ENCODE measurements at places on chromosomes 11 and 22.

DNA sequence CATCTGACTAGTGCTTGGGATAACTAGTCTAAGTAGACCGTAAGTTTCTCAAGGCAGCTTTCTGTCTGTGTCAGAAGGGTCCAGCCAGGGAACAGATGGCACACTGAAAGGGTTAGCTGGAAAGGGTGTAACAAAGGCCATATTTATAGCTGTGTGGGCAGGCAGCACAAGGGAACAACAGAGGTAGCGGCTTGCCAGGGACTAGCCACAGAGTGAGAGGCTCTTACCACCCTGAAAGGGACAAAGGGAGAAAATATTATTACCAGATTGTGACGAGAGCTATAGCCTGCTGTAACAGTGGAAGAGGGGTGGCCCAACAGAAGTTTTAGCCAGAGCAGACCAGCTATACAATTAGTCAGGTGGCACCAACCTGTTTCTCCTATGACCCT lies 129.4 kb downstream of the CCDC34 start:
- DNase-seq: no peak

GRCh38 chr22:37672206-37672919 lies 3.1 kb upstream of the LGALS1 start:
- DNase-seq: no peak

DNA sequence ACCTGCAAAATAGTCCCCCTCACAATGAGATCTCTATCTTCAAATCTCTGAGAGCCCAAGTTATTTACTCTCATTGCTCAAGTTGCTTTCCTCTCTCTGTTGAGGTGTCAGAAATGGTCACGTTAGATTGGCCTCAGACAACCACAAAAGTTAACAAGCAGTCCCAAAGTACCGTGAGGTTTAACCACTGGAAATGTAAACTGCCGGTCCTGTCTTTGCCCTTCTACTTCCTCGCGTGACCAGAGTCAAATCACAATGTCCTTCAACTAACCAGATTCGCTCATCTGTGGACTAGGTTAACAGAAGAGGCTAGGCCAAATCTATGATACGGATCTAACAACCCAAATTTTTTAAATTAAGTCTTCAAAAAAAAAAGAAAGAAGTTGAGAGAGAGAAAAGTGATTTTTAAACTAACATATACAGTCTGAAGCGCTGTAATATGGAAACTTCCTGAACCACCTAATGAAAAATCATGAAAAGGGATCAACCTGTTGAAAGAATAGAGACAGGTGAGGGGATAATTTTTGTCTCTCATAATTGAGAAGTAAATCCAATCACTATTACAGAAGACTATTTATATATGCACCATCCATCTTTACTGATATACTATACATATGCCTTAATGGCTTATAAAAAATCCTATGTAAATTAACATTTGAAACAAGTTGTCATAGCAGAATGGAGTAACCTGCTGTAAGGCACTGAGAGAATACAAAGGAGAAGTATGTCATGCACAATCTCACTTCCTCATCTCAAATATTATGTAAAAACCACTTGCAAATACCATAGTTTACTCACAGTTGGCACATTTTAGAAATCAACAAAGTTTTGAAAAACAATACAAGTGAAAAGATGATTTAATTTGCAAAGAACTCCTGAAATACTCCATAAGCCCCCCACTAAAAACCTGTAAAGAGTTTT lies 3.3 kb upstream of the JAML start:
- DNase-seq: no peak

DNA sequence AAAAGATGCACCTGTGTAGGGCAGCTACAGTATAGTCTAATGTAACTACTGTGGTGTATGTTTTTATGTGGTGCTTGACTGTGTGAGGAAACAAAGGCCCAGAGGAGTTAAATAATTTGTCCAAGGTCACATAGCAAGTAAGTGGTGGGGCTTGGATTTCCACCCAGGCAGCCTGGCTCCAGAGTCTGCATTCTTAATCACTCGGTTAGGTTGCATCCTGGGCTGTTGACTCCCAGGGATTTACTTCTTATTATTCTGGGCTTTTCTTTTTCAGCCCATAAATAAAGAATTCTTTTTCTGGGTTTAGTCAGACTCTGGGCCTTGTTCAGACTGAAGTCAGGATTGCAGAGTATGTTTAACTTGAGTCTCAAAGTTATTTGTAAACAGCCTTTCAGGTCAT lies 82.1 kb downstream of the ARHGAP42 start:
- DNase-seq: no peak

DNA sequence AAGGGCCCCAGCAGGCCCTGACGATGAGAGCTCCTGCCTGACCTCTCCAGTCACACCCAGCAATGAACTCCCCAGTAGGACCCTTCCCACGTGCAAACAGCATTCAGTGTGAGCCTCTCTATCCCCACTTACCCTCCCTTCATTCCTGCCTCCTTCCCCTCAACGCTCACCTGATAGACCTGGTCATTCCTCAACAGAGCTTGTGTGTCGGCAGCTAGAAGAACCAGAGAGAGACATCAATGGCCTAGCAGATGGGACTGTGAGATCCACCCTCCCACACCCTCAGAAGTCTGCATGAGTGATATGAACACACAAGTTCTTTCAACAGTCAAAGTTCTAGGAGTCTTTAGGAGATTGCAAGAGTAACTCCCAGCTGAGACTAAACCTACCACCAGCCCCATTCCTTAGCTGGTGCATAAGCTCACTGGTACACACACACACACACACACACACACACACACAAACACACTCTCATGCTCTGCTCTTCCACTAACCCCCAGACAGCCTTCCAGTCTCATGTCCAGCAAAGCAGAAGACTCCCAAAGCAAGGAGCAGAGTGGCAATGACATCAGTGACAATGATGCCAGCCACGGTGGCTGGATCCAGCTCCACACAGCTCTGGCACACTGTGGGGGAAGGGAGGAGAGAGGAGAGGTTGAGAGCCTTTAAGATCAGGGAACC lies 3.1 kb downstream of the CD3D start:
- DNase-seq: no peak

DNA sequence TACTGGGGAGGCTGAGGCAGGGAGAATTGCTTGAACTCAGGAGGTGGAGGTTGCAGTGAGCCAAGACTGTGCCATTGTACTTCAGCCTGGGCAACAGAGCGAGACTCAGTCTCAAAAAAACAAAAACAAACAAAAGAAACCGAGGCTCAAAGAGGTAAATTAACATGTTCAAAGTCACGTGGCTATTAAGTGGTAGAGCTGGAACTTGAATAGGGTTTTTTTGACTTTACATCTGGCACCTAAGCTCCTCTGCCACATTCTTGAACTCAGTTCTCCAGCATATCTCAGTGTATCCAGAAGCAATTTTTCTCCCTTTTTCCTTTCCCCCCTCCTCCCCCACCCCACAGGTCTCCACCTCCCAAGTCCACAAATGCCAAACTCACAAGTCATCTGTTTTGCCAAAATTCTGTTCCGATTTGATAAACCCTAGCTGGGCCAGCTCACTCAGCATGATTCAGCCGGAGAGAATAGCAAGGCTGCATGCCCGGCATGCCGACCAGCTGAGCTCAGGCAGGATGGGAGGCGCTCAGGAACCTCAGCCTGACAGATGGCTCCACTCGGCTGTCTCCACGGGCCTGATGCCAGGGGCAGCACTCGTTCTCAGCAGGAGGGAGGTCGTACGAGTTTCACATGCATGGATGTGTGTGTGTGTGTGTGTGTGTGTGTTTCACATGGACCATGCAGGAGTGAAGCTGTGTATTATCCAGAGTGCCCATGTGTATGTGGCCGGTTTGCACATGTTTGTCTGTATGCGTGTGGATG lies 63.2 kb upstream of the RRAS2 start:
- DNase-seq: no peak

DNA sequence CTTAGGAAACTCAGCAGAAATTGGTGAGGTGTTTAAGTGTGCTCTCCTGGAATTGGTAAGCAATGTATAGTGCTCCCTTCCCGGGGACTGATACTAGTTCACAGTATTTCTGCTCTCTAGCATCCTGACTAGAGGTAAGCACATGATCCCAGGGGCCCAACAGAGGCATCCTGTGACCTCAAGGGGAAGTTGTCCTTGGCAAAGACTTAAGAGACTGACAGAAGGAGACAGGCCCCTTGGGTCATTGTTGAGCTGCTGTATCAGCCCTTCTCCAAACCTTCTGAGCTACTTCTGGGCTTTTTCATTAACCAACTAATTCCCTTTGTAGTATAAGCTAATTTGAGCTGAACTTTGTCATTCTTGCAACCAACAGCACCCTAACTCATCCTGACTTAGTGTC lies 4.3 kb upstream of the TBC1D22A start:
- no peak for DNase-seq

DNA sequence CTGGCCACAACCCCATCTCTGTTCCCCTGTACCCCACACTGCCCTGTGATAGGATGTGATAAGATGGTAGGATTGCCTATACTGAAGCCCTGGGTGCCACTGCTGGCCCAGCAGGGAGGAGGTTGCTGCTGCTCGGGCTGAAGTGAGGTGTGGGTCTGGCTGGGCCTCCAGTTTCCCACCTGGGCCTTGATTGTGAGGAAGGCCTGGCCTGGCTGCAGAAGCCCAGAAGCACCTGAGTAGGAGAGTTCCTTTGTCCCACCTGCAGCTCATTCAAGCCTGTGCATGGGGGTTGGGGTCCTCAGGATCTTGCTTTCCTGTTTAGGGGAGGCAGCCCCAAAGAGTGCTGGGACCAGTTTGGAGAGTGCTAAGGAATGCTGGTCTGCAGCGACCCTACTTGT lies 3.3 kb downstream of the ST3GAL4 start:
- DNase-seq: no peak

- no peak for DNase-seq
These were observed 24.2 kb upstream of the ARFGAP3 start for GRCh38 chr22:42881298-42881697.

DNA sequence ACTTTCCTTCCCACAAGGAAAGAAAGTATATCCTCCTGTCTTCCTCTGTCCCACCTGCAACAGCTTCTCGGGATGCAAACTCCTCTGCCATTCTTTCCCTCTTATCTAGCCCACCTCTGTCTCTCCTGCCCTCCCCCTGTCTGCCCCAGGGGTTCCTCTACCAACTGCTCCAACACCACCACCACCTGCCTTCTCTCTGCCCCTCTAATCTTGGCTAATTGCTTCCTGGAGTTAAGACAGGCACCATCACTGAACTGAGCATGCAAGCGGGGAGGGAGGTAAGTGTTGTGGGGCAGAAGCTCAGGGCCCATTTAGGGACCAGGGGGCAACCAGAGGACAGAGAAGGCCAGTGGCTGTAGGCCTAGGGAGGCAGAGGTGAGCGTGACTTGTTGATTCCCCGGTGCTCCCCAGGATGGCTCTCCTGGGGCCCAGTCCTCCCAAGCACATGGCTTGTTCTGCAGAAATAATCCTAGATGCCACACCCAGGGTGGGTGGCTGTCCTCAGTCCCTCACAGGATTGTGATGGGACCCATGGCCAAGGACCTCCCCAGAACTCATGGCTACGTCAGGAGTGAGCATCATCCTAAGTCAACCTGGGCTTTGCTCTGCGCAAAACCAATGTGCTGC lies 111.1 kb downstream of the TP53I11 start:
- no peak for DNase-seq

DNA sequence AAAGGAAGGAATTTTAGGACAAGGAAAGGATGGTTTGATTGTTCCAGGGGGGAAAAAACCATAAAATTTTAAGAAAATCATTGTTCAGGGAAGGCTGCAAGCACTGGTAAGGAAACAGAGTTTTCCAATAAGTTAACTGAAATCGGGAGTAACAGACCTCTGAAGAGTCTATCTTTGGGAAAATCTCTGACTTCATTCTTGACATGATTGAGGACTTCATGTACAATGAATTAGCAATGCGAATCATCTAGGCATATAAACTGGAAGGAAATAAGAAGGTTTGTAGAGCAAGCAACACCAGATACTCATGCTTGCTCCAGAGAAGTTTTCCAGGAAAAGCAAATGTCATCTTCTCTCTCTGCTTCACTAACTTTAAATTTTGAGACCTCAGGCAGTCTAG lies 18.5 kb downstream of the APLP2 start:
- no peak for DNase-seq

DNA sequence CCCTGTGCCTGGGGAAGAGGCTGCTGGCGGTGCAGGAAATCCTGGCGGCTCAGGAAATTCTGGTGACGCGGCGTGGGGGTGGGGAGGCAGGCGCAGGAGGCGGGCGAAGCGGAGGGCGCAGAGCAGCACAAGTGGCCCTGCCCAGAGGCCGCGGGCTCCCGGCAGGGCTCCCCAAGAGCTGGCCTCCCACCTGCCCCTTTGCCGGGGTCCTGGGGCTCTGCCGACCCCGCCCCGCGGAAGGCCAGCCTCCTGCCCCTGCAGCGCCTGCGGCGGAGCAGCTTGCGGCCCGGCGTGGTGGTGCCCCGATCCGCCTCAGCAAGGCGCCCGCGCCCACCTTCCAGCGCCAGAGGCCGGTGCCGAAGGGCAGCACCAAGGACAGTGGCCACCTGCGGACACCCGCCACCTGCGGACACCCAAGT lies 100.2 kb upstream of the OR4C13 start:
- no peak for DNase-seq

- DNase-seq: no peak
These were observed 35.7 kb downstream of the CELSR1 start for GRCh38 chr22:46501701-46502100.

Data from activated naive CD8-positive, alpha-beta T cell treated with anti-CD3 and anti-CD28 coated beads, Interleukin-2, amount 50 U/mL, for 16 hours (primary cell).